ENCODE measurements at places on chromosomes 12 and 14.
A peak's percentile ranks its signal among the peaks of the same experiment; 100 is the strongest.

- DNase-seq = no peak
Observed at GRCh38 chr12:120121766-120122293, 5.3 kb upstream of the RAB35 start.

GRCh38 chr14:106268013-106268727 lies 741.8 kb downstream of the TMEM121 start:
- DNase-seq = peak; percentile 70

- DNase-seq = no peak
Observed at GRCh38 chr14:85308531-85309300, 221.2 kb upstream of the FLRT2 start.

DNA sequence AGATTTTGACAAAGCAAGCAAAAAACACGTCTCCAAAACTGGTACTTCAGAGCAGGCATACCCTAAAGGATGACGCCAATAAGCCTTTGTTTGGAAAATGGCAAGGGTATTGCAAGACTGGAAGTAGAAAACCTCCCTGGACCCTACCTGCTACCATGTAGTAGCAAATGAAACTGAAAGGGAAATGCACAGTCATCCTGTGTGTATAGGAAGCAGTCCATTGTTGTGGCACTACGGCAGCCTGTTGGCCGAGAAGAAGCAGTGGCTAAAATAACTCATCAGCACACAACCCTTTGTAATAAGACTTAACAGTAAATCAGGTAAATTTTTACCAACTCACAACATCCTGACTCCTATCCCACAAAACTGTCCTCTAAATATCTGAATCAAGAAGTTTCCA lies 386.4 kb downstream of the RGS6 start:
- DNase-seq = no peak

DNA sequence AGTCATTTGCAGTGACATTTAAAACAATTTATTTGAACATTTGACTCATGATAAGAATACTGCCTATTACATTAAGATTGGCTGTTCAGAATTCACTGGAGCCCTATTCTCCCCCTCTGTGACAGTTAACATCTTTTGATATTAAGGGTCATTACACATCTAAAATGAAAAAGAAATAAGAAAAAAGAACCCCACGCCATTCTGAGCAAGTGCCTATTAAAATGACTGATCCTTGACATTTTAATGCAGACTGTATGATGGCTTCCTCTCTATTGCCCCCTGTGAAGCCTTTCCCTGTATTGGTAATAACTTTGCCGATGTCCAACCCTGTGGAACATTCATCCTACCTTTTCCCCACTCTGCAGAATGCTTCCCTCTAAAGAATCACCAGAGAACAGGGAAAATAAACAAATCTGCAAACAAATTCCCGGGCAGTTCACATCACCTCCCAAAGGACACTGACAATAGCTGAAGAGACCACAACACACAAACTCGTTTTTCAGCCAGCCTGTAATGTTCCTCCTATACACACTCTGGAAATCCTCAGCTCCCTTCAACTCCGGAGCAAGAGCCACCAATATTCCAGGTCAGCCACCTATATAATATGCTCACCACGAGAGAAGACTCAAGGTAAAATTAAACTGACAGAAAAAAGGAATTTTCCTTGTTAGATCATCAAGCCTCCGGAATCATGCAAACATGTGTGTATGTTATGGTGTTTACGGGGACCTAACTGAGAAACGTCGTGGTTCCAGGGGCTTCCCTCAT lies 2.1 kb downstream of the NIN start:
- no peak for DNase-seq

- no peak for DNase-seq
Observed at GRCh38 chr12:105281694-105282049, 45.7 kb upstream of the APPL2 start.

GRCh38 chr12:94405413-94406116 lies 54.1 kb downstream of the CEP83 start:
- DNase-seq = no peak

DNA sequence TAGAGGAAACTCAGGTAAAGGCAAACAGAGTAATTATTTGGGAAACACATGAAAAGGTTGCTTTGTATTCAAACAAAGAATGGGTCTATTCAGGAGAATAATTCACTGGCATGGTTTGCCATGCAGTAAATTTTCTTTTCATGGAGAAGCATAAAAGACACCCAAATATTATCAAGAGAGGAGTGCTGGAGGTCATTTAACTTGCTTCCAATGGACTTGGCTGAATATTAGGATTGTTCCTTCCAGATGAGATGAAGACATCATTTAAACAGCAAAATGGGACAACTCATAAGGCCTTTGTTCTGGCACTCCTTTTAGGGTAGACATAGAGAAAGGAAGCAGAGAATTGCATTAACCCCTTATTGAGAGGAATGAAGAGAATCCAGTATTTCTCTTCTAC lies 38.7 kb downstream of the WIF1 start:
- no peak for DNase-seq

DNA sequence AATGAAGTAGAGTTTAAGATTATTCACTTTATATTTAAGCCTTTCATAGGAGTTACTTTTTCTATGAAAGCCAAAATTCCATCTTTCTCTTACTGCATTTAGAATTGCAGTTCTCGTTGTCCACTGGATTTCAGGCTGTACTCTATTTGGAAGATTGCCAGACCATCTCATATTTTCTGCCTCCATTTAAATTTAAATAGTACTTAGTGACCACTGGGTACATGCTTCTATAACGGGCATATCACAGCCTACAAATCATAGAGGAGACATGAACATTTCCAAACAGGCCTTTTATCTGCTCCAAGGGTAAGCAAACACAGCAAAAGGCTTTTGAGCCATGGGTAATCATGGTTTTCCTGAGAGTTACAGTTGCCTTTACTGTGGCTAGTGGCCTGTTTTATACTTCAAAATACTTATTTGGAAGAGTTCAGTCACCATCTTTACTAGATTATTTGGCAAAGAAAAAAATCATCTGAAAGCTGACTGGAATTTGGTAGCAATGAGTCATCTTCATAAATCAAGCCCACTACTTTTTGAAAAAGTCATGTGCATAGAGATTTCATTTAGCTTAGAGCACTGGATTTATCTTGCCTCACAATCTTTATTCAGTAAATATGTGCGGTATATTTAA lies 15.7 kb downstream of the ANO6 start:
- no peak for DNase-seq

GRCh38 chr12:46396826-46397225 lies 24.3 kb upstream of the SLC38A2 start:
- no peak for DNase-seq

DNA sequence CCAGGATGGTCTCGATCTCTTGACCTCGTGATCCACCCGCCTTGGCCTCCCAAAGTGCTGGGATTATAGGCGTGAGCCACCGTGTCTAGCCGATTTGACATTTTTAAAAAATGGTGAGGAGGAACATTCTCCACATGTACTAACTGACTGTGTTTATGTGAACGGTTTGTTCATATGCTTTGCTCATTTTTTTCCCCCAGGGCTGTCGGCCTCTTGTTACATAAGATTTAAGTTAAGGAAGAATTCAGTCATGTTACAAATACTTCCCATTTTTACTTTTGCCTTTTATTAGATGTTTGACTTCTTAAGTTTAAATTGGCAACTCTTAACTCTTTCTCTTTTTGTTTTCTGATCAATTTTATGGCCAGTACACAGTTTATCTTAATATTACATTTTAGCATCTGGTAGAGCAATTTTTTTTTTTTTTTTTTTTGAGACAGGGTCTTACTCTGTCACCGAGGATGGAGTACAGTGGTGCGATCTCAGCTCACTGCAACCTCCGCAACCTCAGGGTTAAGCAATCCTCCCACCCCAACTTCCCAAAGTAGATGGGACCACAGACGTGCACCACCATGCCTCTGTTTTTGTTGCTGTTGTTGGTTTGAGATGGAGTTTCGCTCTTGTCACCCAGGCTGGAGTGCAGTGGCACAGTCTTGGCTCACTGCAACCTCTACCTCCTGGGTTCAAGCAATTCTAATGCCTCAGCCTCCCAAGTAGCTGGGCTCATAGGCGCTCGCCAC lies 9.6 kb downstream of the GNS start:
- DNase-seq = no peak

DNA sequence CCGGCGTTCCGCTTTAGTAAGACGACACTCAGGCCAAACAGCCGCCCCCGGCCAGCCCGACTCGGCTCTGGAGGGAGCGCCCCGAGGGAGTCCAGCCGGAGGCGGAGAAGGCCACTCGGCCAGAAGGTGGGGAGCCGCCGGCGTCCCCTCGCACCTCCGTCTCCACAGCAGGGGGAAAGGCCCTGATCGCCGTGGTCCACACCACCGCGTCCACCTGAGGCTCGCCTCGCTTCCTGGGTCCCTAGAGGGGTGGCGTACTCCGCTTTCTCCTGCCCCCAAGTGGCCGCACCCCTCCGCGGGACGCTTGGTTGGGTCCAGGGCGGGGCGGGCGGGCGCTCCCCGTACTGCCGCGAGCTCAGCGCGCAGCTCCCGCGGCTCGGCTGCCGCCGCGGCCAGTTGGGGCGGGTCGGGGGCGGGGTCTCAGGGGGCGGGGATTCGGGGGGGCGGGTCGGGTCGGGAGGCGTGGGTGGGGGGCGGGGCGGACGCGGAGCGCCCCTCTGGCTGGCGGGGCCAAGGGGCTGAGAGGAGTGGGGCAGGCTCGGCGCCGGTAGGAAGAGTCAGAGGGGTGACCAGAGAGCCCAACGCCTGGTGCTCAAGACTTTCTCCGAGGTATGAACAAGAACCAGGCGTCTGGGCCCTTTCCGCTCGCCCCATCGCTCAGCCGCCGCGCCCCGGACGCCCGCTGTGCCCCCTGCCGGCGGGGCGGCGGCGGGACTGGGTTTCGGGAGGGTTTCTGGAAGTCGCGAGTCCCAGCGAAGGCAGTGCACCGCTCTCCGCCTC lies at the start of gene FRMD6:
TSS of gene FRMD6 (plus strand) at position 523 of the 780 bp plus-strand sequence. CDS start 37,927 bp downstream, outside the sequence.
- DNase-seq = peak; percentile 62

DNA sequence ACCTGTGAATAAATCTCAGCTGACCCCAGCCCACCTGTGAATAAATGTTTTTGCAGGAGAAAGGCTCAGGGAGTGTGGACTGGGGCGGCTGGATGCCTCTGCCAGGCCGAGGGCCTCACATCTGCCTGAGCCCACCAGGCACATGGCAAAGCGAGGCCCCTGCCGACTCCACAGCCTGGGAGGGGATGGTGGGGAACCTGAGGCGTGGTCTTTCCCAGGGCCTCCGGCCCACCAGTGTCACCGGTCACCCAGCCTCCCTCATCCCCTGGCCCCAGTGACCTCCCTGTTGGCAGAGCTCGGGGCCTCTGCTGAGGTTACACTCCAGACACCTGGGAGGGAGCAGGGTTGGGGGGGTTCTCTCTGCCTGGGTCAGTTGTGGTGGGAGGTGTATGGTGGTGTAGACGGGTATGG lies 8.2 kb downstream of the NOC4L start:
- DNase-seq = no peak

DNA sequence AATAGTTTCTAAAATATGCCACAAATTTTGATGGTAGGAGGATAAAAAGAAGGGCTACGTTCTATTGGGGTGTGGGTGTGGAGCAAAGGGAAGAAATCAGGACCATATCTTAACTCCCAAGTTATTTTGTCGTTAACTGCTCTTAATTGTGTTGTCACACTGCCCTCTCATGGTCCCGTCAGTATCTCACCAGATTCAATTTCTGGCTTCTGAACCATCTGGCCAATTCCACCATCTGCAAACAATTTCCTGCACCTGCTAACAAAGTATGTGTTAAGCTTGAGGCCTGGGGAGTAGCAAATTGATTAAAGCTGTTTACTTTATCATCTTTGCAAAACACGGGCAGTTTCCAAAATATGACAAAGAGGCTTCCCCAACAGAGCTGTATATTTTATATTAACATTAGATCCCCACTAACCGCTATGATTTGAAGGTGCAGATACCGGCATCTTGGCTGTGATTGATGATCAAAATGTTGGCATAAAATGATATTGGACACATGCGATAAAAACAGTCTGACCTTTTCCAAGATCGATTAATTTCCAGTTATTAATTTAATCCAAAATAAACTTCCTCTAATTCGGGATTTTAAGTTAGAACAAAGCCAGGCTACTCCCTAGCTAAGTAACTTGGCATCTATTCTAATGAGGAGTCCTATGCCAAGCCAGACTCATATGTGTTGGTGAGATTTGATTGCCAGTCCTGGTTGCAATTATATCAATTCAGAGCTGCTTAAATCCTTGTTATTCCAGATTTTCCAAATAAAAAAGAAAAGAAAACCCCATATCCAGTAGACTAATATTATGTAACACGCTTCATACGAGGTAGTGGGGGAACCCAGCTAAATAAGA lies 6.9 kb upstream of the DNM1L start:
- no peak for DNase-seq

DNA sequence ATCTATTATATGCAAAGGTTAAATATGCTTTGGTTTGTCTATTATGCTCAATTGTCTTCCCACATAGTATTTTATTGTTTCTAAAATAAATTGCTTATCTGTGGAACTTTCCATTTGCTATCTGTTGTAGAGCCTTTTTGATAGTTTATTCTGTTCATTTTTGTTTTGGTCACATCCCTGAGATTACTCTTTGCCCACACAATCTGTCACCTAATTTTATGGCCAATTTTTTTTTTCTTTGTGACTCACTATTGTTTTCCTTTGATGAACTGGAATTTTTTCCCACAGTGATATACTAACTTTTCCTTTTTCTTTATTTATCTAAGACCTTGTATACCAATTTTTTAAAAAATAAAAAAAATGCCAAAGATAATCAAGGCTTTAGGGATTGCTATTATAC lies 61.1 kb downstream of the RASSF9 start:
- DNase-seq = no peak

DNA sequence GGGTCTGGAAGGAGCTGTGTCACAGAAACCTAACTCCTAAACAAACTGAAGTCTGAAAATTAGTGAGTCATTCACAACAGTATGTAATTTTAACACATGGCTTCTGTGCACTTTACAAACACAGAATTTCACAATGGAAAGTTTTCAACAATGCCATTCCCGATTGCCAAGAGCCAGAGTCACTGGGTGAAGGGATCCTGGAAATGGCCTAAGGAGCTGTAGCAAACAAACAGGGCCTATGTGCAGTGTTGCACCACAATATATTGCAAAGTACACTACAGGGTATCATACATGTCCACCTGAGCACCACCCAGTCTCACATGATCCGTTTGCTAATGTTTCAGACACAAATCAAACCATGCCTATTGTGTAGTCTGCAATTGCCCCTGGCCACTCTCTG lies 184.7 kb upstream of the OTX2 start:
- DNase-seq = no peak

DNA sequence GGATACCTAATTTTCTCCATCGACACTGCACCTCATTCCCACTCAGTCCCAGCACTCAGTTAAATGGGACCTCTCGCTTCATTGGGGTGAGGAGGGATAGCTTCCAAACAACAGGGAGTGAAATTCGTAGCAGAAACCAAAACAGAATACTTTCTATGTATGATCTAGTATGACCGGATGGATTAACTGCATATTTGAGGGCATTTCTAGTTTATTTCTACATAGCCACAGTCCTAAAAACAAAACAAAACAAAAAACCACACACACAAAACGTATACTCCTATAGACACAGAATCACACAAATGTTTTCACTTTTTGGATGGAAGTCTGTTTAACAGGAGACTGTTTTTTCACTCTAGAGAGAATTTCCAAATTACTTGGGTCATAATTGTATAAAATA lies 307.5 kb upstream of the FKBP4 start:
- no peak for DNase-seq

- no peak for DNase-seq
Observed at GRCh38 chr14:50677527-50678063, 9.5 kb upstream of the SAV1 start.

- no peak for DNase-seq
Observed at GRCh38 chr12:57049890-57050289, at the start of gene MYO1A. TSS of gene MYO1A (minus strand) at chr12:57050129. CDS start at chr12:57048323, 1,806 bp downstream.

Data from stimulated activated CD4-positive, alpha-beta T cell treated with anti-CD3 and anti-CD28 coated beads, Interleukin-12 subunit alpha, Interleukin-12 subunit beta, amount 100 ng/mL, for 24 hours (primary cell).